IPS-NIHi11 (cell line): ENCODE measurements at places on chromosomes 5 and 9.
A peak's percentile ranks its signal among the peaks of the same experiment; 100 is the strongest.

- DNase-seq, result no peak
Measured at GRCh38 chr9:85276741-85277140, 465.0 kb downstream of the AGTPBP1 start.

- DNase-seq, result no peak
Measured at GRCh38 chr5:77168161-77168878, 42.2 kb upstream of the PDE8B start.

DNA sequence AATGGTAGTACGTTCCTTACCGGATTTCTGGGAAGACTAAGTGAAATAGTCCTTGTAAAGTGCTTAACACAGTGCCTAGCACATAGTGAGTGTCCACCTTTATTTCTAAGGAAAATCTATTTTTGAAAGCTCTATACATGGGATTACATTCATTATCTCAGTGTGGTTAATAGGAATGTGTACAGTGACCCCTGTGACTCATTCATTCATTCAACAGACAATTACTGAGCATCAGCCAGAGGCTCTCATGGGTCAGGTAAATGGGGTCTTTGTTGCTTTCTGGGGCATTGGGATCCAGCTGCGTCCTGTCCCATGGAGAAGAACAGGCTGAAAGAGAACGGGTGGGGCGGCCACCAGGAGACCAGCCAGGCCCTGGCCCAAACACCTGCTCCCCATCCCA is 226.2 kb upstream of the TBC1D2 start:
- DNase-seq, result no peak

GRCh38 chr9:88934876-88935535 is 56.3 kb upstream of the S1PR3 start:
- DNase-seq, result no peak

- DNase-seq, result no peak
Measured at GRCh38 chr5:107306594-107306993, 364.1 kb downstream of the EFNA5 start.

DNA sequence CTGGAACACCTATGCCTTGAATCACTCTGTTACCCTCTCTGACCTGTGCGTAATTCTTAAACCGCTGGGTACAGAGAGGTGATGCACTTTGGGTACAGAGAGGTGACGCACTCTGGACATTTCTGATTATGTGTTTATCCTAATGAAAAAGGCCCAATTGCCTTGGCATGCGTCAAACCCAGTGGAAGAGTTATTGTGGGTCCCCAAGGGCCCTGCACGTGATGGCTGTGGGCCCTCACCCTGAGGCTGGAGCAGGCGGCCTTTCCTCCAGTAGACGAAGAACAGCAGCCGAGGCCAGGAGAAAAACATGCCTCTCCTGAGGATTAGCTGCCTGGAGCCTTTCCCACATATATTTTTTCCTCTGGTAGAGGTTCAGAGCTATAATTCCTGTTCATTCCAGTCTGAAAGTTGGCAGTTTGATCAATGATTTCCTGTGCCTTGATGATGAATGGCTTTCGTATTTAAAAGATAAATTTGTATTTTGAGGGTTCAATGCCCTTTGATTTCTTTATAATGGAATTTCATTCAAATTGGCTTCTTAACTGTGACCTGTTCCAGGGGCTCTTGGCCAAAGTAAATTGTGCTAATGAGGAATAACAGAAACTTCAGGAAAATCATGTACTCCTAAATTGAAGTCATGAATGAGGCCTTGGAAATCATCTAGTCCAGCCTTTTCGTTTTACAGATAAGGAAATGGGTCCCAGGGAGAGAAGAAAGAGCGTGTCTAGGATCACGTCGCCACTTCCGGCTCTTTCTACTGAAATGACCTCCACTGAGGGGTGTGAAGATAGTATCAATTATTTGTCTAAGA is 22.8 kb downstream of the ACER2 start:
- DNase-seq, result no peak

DNA sequence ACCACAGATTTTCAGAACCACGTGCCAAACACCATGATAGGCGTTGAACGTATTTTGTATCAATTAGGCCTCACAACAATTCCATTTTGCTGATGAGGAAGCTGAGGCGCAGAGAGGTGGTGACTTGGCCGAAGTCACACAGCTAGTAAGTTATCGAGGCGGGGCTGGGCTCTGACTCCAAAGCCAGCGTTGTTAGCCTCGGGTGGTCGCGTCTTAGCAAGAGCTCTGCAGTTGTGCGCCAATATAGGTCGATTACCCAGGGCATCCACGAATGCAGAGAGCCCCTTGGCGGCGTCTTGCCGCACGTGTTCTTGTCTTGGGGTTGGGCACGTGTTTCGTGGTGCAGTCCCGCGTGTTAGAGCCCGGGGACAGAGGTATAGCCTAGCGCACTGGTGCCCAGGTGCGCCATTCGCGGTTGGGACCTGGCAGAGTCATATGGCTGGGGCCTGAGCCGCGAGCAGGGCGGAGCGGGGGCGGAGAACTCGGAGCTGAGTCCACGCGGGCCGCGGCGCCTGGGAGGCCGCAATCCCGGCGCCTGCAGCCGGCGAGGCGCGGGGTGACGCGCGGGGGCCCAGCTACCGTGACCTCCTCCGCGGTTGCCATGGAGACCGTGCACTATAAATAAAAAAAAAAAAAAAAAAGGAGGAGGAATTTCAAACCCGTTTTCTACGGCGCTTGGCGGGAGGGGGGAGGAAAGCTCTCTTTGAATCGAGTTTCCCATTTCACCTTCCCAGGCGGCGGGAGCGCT is 62.3 kb downstream of the CXXC5 start:
- peak; percentile 74 for DNase-seq

- no peak for DNase-seq
Measured at GRCh38 chr9:94903961-94904421, 177.5 kb downstream of the AOPEP start.

- no peak for DNase-seq
Measured at GRCh38 chr9:13805546-13805945, 508.4 kb downstream of the NFIB start.

- DNase-seq, result no peak
Measured at GRCh38 chr9:24793787-24794186, 248.1 kb upstream of the IZUMO3 start.

DNA sequence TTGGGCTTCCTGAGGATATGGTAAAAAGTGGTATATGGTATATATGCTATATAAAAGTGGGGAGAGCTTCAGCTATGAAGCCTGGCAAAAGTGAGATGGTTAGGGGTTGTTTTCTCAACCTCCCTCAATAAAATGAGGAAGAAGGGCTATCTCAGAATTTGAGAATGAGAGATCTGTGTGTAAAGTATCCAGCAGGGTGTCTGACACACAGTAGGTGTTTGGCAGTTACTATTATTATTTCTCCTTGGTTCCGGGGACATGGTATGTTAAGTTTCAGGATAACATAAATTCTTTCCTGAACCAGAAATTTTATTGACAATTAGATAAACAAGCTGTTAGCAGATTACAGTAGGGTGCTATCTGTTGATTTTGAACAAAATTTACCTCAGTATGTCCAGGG is 94.1 kb downstream of the DENND1A start:
- no peak for DNase-seq
